ENCODE measurements at places on chromosomes 3 and 15.

GRCh38 chr15:82871832-82872484, 62.5 kb downstream of the WHAMM start:
- DNase-seq, result no peak

DNA sequence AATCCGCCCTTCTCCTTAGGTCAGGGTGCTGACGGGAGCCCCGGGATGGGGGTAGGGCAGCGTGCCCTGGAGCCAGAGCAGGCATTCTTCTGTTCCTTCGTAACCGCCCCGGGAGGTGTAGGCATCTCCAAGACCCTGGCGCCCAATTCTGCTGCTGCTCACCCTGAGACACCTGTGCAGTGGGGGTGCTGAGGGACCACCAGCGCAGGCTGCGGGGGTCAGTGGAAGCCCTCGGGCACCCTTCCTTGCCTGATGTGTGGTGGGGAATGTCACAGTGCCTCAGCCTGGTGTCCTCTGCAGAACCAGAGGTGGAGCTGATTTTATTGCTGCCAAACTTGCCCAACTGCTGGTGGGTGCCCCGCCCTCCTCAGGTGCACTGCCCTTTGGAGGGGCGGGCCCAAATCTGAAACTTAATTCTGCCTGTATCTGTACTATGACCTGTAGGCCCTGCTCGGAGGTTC, 7.3 kb downstream of the CSK start:
- DNase-seq, result no peak

DNA sequence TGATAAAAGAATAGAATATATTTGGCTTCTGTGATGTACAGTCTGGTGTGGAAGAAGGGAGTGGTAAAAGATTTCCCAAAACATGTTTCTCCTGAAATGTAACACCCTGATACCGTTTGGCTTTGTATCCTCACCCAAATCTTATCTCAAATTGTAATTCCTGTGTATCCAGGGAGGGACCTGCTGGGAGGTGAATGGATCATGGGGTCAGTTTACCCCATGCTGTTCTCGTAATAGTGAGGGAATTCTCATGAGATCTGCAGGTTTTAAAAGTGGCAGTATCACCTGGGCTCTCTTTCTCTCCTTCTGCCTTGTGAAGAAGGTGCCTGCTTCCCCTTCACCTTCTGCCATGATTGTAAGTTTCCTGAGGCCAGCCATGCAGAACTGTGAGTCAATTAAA, 1070.8 kb downstream of the IGSF11 start:
- DNase-seq, result no peak

DNA sequence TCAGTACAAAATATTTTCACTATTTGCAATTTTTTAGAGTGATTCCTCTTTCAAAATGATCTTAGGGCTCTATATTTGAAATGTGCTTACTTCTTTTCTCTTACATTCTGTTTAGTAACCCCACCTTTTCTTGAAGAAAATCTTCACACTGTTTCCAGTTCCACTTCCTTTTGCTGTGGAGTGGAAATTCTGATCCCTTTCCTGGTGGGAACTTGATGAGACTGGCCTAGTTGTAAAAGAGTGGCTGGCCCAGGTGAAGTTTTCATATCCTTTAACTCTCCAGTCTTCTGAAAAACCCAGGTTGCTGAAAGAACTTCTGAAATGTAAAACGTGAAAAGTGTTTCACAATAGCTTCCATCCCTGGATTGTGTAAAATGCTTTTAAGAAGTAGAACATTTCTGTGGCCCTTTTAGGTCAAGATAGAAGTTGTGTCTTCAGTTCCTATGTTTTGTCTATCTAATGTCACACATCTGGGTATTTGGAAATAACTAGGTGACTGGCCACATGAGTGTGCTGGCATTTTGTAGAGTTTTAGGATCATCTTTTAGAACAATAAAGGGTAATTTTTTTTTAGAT, 84.8 kb upstream of the LRIG1 start:
- DNase-seq, result no peak

GRCh38 chr15:64422697-64423096, 35.1 kb downstream of the TRIP4 start:
- DNase-seq, result no peak

- no peak for DNase-seq
These were observed 713.7 kb upstream of the SEMA6D start for GRCh38 chr15:47003568-47003967.

DNA sequence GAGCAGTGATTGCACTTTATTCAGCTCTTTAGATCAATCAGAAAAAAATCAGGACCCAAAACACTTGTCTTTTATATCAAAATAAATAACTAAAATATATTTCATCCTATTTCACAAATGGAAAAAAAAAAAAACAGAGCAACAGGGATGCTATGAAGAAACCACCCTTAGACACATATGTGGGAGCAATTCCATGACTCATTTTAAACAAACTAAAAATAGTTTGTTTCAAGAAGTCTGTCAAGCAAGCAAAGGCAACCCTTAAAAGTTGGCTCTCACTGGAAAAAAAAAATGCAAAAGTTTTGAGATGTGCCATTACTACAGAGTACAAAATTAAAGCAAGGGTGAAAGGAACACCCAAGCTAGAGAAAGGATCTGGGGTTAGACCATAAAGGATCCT, 5.7 kb downstream of the ATP13A3 start:
- DNase-seq, result no peak

DNA sequence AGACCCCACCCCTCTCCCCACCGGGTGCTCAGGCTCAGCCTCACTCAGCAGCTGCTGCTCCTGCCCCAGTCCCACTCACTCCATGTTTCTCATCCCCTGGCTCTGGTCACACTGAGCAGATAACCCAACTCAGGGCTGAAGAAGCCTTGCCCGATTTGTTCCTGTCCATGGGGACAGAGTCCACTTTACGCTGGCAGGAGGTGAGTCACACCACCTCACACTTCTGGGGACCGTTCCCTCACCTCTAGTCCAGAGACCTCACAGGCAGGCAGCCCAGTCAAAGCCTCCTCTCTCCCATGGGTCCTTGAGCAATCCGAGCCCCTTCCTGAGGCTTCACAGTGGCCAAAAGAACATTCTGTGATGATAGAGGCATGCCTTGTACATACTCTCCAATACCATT, 1.4 kb downstream of the CIDEC start:
- DNase-seq, result no peak

DNA sequence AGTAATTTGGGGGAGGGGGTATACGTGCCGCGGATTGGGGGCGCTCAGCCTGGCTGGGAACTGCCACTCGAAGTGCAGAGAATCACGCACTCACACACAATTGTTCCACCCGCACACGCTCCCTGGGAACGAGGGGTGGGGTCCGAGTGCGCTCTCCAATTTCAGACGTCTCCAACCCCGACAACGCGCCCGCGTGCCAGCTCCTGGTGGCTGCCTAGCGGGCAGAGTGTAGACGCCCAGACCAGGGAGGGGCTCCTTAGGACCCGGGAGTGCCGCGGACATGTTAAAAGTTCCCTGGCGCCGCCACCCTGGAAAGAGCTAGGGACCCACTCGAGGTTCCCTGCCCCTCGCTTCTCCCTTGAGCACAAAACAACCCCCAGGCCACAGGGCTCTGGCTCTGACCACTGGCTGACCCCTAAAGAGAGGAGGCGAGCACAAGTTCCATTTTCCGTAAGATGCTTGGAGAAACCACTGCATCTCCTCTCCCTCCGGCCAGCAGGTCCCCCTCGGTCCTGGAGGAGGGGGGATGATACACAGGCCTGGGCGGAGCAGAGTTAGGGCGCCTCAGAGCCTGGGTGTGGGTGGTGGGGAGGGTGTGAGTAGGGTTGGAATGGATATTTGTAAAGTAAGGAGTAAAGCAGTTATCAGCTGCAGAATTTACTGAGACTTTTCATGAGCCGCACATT, 894 bp upstream of the ANKRD63 start:
- DNase-seq, result no peak

DNA sequence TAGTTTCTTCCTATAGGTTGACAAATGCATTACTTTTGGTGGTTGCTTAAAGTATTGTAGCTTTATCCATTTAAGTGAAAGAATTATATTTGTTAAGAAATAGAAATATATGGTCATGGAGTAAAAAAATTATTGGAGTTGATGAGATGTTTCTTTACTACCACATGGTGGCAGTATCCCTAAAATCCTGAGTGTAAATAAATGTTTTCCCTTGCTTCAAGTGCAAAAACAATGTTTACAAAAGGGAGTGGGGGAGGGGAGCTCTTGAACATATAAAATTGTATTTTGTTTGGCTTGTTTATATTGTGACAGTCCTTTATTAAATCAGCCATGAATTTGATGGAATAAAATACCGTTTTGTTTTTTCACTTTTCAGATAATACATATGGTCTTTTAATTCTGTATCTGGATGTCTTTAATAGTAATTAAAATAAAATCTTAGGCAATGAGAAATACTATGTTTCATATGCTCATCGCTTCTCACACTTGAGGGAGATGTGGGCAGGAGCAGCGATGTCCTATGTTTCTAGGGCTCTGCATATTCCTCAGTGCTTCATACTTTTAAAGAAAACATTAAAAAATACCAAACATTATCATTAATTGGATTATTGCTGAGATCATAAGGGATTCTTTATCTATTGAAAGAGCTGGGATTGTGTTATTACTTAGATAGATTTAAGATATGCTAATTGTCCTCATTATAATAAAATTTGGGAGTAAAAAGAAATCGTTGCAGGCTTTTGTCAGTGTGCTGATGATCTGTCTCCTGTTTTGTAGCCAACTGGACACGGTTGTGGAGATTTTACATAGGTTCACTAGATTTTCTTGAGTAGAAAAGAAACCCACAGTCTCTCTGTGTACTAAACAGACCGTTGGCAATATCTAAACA, 349.7 kb downstream of the TUSC7 start:
- no peak for DNase-seq

- DNase-seq, result no peak
These were observed 23.5 kb downstream of the KIF9 start for GRCh38 chr3:47259114-47259513.

Data from RWPE1 (cell line).